ENCODE measurements at places on chromosomes 7 and 10.

DNA sequence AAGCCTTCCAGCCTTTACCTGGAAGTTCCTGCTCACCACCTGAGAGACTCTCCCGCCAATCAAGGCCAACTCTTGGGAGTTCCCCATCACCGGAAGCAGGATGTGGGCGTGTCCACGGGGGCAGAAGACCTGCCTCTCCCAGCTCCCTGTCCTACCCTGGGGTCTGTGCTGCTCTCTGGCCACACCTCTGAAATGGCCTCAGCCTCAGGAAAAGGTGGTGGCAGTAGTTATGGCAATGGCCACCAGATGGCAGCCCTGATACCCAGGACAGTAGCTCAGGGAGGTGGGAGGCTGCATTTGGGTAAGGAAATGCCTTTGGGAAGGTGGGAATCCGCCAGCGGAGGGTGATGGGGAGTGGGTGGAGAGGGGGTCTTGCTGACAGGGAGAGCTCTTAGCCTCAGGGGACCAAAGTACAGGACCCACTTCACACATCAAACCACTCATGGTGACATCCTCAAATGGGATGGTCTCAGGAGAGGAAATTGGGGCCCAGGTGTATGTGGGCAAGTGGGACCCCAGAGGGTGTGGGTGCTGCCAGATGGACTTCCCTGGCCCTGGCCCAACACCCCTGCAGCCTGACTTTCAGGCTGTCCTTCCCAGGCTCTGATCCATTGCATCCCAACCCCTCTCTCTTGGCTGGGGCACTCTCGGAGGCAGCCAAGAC lies 33.9 kb downstream of the KAZALD1 start:
- peak; percentile 70 for DNase-seq

DNA sequence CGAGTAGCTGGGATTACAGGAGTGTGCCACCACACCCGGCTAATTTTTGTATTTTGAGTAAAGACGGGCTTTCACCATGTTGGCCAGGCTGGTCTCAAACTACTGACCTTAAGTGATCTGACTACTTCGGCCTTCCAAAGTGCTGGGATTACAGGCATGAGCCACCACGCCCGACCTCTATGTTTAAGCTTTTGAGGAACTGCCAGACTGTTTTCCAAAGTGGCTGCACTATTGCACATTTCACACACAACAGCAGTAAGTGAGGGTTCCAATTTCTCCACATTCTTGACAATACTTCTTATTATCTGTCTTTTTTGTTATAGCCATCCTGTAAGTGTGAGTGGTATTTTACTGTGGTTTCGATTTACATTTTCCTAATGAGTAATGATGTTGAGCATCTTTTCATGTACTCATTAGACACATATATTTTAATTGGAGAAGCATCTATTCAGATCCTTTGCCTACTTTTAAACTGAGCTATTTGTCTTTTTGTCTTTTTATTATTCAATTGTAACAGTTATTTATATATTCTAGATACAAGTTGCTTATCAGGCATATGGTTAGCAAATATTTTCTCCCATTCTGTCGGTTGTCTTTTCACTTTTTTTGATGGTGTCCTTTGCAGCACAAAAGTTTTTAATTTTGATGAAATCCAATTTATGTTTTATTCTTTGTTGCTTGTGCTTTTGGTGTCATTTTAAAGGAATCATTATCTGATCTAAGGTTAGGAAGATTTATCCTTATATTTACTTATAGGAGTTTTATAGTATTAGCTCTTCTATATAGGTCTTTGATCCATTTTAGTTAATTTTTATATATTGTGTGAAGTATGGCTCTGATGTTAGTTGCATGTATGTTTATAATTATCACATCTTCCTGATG lies 12.8 kb upstream of the IRF5 start:
- DNase-seq, result no peak

GRCh38 chr10:19411119-19411518 lies 362.5 kb downstream of the MALRD1 start:
- no peak for DNase-seq

- no peak for DNase-seq
Measured at GRCh38 chr10:44253769-44254462, 131.0 kb downstream of the CXCL12 start.

DNA sequence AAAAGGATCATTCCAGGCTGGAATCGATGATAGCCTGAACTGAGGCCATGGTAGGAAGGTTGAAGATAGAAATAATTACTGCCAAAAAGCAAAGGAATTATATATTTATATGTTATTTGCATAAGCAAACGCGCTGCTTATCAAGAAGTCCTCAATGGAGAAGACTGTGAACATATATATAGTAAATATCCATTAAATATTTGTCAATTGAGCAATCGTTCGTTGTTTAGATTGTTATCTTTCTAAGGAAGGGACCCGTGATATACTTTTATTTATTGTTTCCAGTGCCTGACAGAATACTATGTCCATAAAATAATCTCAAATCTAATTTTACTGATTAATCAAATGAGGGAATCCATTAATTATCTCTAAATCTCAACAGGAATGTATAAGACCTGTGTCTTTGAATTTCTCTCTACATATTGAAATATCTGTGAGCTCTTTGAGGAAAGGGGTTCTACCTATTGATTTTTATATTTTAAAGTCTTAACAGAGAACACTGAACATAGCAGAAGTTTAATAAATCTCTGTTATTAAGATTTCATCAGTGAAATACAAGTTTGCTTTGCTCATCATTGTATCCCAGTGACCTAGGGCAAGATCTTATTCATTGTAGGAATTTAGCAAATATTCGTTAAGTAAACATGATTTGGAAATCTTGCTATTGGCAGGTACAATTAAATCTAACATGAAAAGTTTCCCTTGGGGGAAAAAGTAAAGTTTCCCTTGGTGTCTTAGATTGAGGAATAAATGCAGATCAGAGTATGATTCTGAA lies 12.0 kb upstream of the HERC4 start:
- DNase-seq, result no peak

Data from germinal center (tissue), 1 donor.